Fibroblast of skin of abdomen (primary cell): ENCODE measurements at places on chromosomes 6 and 20.

DNA sequence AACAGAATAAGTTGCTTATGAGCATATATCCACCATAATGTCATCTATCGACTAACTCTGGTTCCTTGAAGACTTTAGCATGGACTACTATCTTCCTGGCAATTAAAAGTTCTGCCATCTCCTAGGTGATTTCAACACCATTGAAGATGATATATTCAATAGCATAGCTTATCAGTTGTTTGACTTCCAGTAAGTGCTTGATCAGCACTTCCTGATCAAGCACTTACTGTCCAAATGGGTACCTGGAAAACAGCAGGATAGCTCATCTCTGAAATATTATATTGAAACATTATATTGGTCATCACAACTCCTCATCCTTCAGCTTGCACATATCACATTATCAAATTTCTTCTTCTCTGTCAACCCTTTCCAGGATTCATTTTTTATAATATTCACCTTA, 75.5 kb upstream of the HMGCLL1 start:
- DNase-seq: no peak

DNA sequence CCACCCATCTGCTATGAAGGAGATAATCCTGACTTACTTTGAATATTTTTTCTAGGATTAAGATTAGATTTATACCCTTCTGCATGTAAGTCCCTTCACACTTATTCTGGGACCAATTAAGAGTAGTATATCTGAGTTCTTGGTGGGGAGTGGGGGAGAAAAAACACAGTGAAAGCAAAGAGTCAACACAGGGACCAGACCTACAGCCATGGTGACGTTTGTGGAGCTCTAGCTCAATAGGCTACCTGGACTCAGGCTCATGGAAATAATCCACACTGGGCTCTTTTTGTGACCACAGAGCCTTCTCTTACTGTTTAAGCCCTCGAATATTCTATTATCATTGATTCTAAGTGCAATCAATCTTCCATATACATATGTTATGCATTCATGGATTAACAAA, 491.4 kb downstream of the LMBRD1 start:
- no peak for DNase-seq

DNA sequence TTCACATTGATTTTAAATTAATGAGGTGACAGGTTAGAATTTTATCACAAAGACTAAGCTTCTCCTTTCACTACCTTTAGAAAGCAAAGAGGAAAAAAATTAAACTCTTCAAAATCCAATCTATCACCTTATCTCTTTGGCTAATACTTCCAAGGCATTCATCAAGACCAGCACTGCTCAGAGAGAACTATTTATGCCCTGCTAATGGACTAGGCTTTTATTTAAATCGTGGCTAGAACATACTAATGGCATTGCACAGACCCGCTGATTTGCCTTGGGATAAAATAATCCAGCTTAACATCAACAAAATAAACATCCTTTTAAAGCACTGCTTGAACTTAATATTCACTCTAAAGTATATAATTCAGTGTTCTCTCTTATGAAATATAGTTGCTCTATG, 880.4 kb downstream of the HACE1 start:
- no peak for DNase-seq

GRCh38 chr20:47396762-47397476, 40.4 kb upstream of the ZMYND8 start:
- no peak for DNase-seq

DNA sequence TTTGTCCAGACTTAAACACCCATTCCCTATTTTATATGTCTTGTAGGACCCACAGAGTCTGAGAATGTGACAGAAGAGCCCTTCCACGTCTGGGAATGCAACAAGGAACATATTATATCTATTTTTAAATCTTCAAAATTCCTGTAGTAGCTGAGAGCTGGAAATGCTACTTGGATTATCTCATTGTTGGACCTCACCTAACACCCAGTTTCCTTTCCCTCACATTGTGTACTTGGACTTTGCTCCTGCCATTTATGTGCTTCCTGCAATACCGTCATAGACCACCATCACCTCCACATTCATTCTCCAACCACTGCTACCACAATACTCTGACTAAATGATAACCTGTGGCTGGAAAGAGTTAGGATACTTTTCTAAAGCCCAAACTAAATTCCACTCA, 335.4 kb downstream of the COL12A1 start:
- peak; percentile 93 for DNase-seq

GRCh38 chr6:162056745-162057144, 670.8 kb downstream of the PRKN start:
- DNase-seq: peak; percentile 76

GRCh38 chr6:144423167-144423566, 138.0 kb downstream of the UTRN start:
- DNase-seq: no peak

- no peak for DNase-seq
Measured at GRCh38 chr6:39840781-39841180, 48.6 kb downstream of the DAAM2 start.

- no peak for DNase-seq
Measured at GRCh38 chr20:44536175-44536574, 14.3 kb upstream of the SERINC3 start.

- no peak for DNase-seq
Measured at GRCh38 chr20:14673164-14673563, 335.8 kb upstream of the FLRT3 start.

DNA sequence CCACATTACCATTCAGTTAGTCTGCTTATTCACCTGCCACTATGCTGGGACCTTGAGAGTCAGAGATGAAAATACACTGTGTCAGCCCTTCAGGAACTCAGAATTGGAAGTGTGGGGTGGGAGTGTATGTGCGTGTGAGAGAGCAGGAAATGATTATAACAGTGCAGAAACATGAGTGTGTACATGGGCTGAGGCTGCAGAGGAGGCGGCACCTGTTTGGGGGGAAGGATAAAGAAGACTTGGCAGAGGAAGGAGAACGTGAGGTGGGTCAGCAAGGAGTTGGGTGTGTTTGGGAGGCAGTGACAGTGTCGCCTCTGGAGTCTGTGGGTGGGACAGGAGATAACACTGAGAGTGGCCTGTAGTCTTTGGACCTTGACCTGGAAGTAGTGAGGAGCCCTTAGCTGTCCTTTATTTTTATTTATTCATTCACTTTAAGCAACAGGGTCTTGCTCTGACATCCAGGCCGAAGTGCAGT, 3.1 kb downstream of the CHMP4B start:
- no peak for DNase-seq

DNA sequence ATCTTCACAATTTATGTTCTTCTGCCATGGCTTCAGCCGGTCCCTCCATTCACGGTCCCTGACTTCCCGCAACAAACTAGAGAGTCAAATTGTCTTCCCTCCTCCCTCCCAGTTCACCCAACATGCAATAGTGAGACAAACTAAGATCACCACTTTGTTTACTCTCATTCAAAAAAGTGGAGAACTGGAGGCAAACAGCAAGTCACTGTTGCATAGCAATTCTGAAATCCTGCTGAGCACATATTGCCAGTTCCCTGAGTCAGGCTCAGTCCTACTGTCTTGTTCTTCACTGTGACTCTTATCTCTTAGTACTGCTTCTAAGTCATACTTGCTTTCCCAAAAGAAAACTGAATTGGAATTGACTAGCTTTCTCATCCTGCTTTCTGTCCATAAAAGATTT, 287.2 kb upstream of the SASH1 start:
- no peak for DNase-seq

DNA sequence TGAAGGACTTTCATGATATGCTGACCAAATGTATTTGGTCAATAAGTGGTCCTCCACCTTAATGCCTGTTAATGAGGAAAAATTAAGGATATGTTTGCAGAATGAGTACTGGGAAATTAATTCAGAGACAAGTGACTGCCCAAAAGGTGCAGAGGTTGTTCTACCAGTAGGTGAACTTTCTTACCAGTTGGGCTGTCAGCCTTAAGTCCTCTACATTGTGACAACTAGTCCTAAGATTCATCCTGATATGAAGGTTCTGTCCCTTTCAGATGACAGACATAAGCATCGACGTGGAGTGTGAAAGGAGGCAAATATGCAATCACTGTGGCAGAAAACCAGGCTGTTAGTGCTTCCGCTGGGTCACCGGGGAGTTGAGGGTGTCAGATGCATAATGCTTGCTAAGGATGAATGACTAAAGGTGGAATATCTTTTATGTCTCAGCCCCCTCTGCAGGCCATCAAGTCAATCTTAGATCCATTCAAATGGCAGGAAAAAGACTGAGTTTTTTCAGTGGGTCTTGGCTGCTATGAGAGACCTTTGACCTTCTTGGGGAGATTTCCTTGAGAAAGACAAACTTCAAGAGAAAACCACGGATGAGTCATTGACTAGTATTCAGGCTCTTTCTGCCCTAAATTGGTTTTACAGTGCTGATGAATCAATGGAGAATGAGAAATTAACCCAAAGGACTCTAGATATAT, 226.0 kb downstream of the TPBG start:
- peak; percentile 92 for DNase-seq

DNA sequence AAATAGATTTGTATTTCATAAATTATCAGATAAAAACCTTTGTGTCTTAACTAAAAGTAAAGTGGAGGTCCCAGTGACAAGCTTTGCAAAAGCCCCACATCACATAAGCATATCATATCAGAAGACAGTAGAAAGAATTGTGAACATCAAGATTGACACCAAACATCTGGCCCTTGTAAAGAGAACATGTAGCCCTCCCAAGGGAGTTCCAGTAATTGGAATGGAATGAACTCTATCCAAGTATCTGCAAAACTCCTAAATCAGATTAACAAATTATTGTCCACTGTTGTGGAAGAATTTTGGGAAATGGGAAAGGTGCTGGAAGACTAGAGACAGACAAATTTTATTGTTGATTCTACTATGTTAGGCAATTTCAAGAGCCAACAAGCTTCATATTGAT, 268.8 kb downstream of the KCNQ5 start:
- peak; percentile 62 for DNase-seq

DNA sequence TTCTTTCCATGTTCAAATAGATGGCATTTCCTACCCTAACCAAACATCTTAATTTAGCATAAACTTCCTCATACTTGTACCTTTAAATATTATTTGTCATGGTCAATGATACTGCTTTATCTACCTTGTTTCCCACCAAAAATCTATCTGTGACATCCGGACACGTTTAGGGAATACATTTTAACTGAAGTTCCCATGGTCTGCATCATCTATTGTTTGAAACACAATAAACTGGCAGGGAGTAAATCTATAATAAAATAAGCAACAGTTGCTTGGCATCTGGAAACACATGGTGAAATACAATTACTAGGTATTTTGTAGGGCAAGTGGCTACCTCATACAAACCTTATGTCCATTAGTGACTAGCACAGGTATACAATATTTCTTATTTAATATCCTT, 289.1 kb downstream of the GJA1 start:
- no peak for DNase-seq

DNA sequence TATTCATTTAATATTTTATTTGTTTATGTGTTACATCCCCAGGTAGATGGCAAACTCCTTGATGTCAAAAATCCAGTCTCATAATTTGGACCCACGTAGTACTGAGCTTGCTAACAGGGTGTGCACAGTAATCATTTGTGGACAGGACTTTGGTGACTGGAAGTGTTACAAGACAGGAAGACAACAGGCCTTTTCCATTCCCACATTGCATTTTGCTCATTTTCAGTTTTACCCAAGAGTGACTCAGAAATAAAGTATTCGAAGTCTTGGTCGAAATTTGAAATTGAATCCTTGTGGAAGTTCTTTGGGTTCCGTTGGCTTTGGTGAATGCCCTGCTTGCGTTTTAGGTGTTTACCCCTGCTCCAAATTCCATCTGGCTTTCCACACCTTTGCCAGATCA, 63.0 kb upstream of the THBS2 start:
- DNase-seq: no peak

DNA sequence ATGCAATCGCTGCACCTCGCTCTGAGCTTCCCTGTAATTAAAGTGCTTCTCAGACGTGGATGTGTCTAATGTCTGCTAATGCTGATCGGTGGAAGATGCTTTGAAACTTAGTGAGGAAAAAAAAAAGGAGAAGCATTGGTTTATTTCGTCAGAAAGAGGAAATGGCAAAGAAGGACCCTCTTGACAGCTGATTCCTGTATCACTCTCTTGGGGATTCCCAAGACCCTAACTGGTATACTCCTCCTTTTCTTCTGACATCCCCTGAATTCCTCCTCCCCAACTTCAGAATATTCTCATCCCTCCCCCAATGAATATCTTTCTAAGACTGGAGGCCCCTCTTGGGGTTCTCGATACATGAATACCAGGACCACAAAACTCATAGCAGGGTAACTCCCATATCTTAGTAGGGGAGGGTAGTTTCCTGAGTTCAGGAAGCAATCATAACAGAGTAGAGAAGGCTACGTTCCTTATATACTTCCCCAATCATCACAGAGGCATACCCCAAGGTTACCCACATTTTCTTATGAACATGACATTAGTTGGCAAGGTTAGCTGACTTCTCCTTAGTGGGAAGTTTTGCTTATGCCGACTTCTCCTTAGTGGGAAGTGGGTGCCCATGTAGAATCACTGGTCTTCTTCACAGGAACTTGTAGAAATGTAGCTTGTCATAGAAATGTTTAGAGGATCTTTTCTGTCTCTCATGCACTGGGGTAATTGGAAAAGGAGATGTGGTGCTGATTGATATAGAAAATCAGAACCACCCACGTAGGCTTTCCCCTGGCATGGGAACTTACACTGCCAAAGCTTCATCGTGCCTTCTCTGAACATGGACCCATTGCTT, 63.8 kb upstream of the ATXN1 start:
- DNase-seq: no peak

- no peak for DNase-seq
Measured at GRCh38 chr6:87277123-87277522, 45.3 kb upstream of the SMIM8 start.

DNA sequence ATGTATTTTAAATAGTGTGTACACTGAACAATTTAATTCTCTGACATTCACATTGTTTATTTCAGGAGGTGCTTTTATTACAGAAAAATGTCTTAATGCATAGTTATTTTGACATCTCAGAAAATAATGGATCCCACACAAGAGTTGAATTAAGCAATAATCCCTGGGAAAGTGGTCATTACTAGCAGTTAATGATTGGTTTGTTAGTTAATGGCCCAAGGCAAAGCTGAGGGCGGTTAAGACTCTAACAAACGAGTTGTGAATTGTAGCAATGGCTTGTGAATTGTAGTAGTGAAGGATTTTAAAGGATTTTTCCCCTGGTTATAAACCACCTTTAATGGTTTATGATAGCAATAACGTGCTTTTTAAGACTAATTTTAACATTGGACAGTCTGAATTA, 1316.0 kb upstream of the GJE1 start:
- no peak for DNase-seq

DNA sequence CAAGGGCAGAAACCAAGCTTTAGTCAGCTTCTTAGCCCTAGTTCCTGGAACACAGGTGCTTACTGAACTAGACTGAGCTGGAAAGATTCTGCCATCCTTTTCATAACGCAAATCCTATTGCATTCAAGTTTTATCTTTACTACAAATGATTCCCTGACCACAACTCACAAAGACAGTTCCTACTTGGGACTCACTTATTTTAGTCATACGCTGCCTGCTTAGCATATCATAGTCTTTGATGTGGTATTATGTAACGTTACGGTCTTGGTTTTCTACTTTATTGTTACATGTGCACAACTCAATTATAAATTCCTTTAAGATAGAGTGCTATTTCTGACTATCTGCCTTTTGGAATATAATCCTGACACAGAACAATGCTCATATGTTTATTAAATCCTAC, 59.1 kb downstream of the BLOC1S5 start:
- DNase-seq: no peak

- no peak for DNase-seq
Measured at GRCh38 chr6:43186706-43187105, 4.7 kb downstream of the CUL9 start.
